ENCODE measurements at places on chromosomes 4 and X. TPM values are rescaled to one million over a fixed set of nuclear protein-coding genes. Genes with fewer than 3 reads are reported as not detected.

Gene TRPC3
- 0.43 TPM for polyA plus RNA-seq

DNA sequence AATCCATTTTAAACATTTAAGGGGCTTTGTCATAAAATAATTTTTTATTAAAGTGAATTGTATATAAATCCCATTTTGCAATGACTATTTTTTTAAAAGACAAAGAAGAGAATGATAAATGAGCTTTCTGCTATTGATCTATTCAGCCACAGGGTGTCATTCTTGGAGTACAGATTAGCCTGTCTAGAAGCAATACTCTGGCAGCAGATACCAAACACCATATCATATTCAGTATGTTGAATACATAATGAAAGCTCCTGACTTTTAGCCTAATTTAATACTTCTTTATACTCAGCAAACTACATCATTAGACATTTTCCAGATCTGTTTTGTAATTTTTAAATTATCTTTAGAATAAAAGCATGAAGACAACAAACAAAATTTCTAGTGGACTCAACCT is 496.3 kb downstream of the PDGFC start:
- DNase-seq = no peak

Gene REELD1
- not detected for polyA plus RNA-seq

- no peak for DNase-seq
Observed at GRCh38 chr4:146148021-146148420, 27.5 kb upstream of the LSM6 start.

DNA sequence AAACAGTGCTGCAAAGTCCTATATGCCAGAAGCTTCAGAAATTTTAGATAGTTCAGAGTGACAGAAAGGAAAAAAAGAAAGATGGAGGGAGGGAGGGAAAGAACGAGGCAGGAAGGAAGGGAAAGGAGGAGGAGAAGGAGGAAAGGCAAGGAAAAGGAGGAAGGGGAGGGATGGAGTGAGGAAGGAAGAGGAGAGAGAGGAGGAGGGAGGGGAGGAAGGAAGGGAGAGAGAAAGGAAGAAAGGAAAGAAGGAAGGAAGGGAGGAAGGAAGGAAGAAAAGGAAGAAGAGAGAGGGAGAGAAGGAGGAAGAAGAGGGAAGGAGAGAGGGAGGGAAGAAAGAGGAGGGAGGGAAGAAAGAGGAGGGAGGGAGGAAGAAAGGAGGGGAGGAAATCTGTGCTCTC is 42.4 kb upstream of the FHL1 start:
- no peak for DNase-seq

GRCh38 chrX:4181782-4182407 is 468.4 kb upstream of the PRKX start:
- no peak for DNase-seq

Gene ADH1C
- 0.13 TPM for polyA plus RNA-seq
